ENCODE measurements at places on chromosomes 3 and 15.

DNA sequence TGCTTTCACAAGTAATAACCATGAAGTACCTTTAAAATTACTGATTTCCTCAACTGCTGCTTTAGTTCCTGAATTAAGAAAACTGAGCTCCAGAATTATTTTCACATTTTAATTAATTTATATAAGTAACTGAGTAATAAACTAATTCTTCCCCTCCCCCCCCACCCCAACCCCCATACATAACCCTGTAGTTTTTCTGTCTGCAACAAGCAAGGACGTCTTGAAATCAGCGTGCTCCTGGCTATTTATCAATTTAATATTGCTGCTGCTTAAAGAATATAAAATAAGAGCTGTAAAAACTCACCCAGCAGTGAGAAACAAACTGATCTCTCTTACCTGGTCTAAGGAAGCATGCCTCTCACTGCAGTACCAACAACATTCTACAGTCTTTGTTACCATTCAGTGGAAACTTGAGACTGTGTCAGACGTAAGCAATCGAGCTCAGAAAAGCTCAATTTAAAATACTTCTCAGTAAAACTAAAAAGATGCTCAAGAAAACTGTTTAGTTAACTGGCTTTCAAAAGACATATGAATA, 121.0 kb downstream of the TFDP2 start:
- DNase-seq, result no peak

GRCh38 chr3:186311441-186311840, 50.6 kb downstream of the DGKG start:
- DNase-seq, result no peak

DNA sequence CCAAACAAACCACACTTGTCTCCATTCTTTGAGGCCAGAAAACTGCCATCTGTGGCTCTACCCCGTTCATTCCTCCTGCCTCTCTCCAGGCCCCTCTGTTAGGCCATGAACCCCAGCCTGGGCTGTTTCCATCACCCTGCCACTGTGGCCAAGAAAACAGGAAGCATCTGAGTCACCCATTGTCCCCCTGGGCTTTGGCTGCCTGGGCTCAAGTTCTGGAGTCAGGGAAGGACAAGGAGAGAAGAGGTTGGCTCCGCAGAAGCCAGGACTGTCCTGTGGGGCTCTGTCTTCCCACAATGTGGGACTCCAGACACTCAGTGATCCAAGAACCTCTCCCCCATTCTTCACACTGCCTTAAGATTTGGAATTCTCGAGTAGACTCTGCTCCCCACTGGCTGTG, 14.8 kb upstream of the LCTL start:
- no peak for DNase-seq

DNA sequence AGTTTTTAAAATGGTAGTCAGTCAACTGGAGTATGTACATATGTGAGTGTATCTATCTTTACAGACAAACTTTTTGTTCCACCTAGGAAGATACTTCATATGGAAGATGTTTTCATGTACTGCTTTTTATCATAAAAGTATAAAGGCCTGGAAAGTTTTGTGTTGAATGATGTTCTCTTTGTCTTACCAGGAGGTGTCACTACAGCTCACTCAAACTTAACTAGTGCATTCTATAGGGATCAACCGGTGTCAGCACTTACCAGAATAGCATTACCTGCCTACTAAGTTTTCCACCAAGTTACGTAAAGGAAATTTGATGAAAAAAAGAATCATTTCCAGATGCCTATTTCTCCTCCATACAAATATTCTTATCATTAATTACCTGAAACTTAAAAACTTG, 522.6 kb upstream of the SEMA6D start:
- DNase-seq, result no peak

- no peak for DNase-seq
Observed at GRCh38 chr15:68265081-68265480, 12.5 kb upstream of the FEM1B start.

DNA sequence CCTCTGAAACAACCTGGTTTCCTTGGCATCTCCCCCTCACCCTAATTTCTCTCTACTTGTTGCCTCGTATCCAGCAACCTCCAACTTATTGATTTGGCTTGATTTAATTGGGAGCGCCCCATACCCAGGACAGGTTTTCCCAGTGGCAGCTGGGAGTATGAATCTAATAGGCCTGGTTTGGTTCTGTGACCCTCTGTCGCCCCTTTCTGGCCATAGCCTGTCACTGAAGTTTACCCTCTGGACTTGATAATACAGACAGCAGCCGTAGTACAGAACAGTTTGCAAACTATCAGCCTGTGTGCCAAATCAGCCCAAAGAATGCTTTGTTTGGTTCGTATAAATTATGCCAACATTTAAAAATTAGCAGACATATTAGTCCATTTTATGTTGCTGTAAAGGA, 525.1 kb upstream of the GOLIM4 start:
- no peak for DNase-seq
